ENCODE measurements at places on chromosomes 12 and 14. TPM values are rescaled to one million over a fixed set of nuclear protein-coding genes. Genes with fewer than 3 reads are reported as not detected.

The ALDH1L2 gene
- total RNA-seq: not detected

DNA sequence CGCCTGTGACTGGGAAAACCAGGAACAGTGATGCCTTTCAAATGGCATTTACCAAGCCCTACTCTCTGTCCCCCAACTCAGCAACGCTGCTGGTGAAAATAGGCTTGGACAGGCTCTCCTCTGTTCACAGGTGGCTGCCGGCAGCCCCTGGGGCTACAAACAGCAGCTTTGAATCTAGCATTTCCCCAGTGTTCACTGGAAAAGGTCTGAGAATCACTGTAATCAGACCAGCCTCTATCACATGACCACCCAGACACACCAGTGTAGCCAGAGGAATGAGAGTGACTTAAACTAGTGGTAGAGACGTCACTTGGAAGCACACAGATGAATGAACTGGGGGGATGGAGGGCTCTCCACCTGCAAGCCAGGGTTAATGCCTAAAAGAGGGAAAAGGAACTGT is 151.8 kb downstream of the FOXN3 start:
- peaks cover 4% of the 10 kb centered on the region for H3K36me3 ChIP-seq
- H3K27ac ChIP-seq: no peak overlapping the region
- no peak overlapping the region for H3K4me3 ChIP-seq

- H3K4me1 ChIP-seq: peaks cover 3% of the 10 kb centered on the region
- H3K27ac ChIP-seq: no peak overlapping the region
- no peak overlapping the region for H3K4me3 ChIP-seq
- DNase-seq: no peak
- no peaks in the 10 kb centered on the region for H3K27me3 ChIP-seq
- no peaks in the 10 kb centered on the region for H3K36me3 ChIP-seq
Observed at GRCh38 chr12:24739106-24739779, 209.7 kb downstream of the BCAT1 start.

The SLC5A8 gene
- total RNA-seq: not detected

DNA sequence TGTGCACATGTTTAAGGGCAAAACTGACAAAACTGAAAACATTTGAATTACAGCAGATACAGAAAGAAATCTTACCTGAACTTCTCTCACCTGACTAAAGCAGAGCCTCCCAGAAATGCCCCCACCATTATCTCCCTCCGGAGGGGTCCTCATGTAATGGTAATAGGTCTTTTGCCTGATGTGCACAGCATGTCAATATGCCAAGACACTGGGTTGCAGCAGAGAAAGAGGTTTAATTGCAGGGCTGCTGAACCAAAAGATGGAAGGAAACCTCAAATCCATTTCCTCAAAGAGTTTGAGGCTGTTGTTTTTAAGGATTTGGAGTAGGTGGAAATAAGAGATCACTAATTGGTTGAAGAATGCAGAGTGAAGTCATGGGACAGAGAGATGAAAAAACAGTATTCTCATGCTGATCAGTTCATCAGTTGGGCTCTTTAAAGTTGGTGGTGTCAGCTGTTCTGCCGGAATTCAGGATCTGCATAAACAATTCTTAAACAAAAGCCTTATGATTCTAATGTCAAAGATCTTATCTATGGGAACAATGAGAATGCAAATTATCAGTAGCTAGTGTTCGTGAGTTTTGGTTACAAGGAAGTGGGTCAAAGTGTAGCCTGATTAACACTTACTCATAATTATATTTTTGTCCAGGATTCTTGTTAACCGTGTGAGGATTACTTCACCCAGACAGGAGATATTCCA is 18.2 kb downstream of the ANG start:
- no peaks in the 10 kb centered on the region for H3K4me1 ChIP-seq
- H3K4me3 ChIP-seq: no peak overlapping the region
- no peak for DNase-seq
- no peaks in the 10 kb centered on the region for H3K36me3 ChIP-seq

- DNase-seq: no peak
- no peak overlapping the region for H3K27ac ChIP-seq
- no peaks in the 10 kb centered on the region for H3K4me1 ChIP-seq
- no peaks in the 10 kb centered on the region for H3K27me3 ChIP-seq
Observed at GRCh38 chr12:6180268-6181051, 19.7 kb upstream of the CD9 start.

GRCh38 chr12:99450036-99450630 is 197.4 kb upstream of the GARIN6 start:
- no peaks in the 10 kb centered on the region for H3K36me3 ChIP-seq
- no peak overlapping the region for H3K27ac ChIP-seq
- no peaks in the 10 kb centered on the region for H3K4me1 ChIP-seq
- no peaks in the 10 kb centered on the region for H3K27me3 ChIP-seq
- H3K4me3 ChIP-seq: no peak overlapping the region

The CELA1 gene
- 1.2 TPM for total RNA-seq

- H3K36me3 ChIP-seq: no peaks in the 10 kb centered on the region
- no peak overlapping the region for H3K4me3 ChIP-seq
- peaks cover 10% of the 10 kb centered on the region for H3K4me1 ChIP-seq
- no peak for DNase-seq
Observed at GRCh38 chr14:58643366-58643765, 5.6 kb downstream of the DACT1 start.

GRCh38 chr14:53391156-53391555 is 238.0 kb upstream of the DDHD1 start:
- no peaks in the 10 kb centered on the region for H3K4me1 ChIP-seq
- H3K27ac ChIP-seq: no peak overlapping the region
- H3K4me3 ChIP-seq: no peak overlapping the region
- no peak for DNase-seq
- H3K27me3 ChIP-seq: no peaks in the 10 kb centered on the region

GRCh38 chr14:94625353-94625635 is 13.1 kb downstream of the SERPINA3 start:
- no peak overlapping the region for H3K4me3 ChIP-seq
- no peaks in the 10 kb centered on the region for H3K27me3 ChIP-seq
- H3K4me1 ChIP-seq: no peaks in the 10 kb centered on the region
- H3K36me3 ChIP-seq: no peaks in the 10 kb centered on the region

- no peaks in the 10 kb centered on the region for H3K27me3 ChIP-seq
- H3K27ac ChIP-seq: no peak overlapping the region
- H3K4me1 ChIP-seq: no peaks in the 10 kb centered on the region
- no peak overlapping the region for H3K4me3 ChIP-seq
- H3K36me3 ChIP-seq: peaks cover 8% of the 10 kb centered on the region
- DNase-seq: no peak
Observed at GRCh38 chr12:121158085-121158484, 25.4 kb downstream of the P2RX7 start.

GRCh38 chr12:100987552-100988521 is 193.3 kb downstream of the ANO4 start:
- no peaks in the 10 kb centered on the region for H3K36me3 ChIP-seq
- H3K27ac ChIP-seq: no peak overlapping the region
- H3K4me1 ChIP-seq: no peaks in the 10 kb centered on the region
- no peak for DNase-seq
- no peak overlapping the region for H3K4me3 ChIP-seq
